Gastroesophageal sphincter (tissue), 4 donors: ENCODE measurements at places on chromosomes 4 and X.

GRCh38 chr4:82833696-82834313, 35.2 kb upstream of the SCD5 start:
- ATAC-seq = peak; percentile 86

DNA sequence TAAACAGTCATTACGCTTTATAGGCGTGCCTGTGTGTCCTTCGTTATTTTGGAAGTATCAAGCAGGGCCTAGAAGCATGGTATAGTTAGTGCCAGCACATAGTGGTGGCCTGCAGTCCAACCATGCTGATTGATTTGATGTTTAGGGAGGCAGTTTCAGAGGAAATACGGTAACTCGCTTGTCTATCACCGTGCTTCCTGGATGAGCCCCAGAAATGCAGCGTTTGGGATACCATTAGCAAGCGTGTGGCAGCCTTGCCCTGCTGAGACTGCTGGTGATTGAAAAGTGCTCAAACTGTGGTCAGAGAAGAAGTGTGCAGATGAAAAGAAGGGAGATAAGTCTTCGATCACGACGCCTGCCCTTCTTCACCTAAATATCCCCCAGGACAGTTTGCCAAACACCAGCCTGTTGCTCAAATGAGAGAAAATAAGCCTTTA, 158.4 kb downstream of the CHIC2 start:
- no peak for ATAC-seq

DNA sequence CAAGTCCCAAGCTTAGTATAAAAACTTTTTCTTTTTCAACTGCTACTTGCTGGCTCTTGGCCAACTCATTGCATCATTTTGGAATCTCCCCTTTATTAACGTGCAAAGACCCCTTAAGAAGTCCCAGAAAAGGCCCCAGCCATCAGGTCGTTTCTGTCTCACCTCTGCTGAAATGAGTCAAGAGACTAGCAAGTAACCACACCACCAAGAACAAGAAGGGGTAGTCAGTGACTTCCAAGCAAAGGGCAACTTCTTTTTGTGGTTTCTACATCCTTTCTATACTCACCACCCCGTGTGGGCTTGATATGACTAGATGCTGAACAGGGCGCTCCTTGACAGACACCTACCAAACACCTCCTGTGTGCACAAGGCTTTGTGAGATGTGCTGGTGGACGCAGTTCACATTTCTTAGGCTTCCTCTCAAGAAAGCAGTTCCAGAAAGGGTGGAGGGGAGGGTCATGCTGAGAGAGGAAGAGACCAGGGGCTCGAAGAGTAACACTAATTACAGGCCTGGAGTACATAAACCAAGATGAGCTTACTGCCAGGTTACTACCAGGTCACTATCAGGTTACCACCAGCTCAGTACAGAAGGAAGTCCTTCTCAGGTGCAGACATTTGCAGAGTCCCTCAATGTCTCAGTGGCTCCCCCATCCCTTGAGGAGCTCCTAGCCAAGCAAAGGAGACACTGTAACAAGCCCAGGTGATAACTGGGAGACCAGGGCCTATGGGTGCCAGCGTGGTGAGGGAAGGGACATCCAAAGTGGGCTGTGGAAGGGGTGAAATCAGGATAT, 19.3 kb downstream of the JAKMIP1 start:
- ATAC-seq = no peak

GRCh38 chr4:105145156-105145902, 1.3 kb upstream of the TET2 start:
- peak; percentile 3 for ATAC-seq

GRCh38 chrX:106170318-106170717, 2.2 kb downstream of the PWWP3B start:
- no peak for ATAC-seq
